Caudate nucleus (tissue), 63 donors: ENCODE measurements at places on chromosomes 5 and 9.

DNA sequence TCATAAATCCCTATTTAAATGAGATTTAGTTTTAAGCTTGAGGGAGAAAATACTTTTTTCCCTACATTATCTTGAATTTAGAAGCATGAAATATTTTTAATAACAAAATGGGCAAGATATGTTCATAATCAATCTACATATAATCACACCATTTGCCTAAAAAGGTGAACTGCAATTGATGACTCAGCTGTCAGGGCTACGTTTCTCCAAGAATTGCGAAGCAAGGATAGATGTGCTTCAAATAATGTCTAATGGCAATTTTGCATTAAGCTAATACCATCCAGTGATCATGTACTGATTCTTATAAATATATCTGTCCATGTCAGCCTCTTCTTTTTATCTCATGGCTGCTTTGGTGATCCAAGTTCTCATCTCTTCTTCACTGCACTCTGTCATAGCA lies 404.4 kb downstream of the MAN2A1 start:
- DNase-seq = no peak

DNA sequence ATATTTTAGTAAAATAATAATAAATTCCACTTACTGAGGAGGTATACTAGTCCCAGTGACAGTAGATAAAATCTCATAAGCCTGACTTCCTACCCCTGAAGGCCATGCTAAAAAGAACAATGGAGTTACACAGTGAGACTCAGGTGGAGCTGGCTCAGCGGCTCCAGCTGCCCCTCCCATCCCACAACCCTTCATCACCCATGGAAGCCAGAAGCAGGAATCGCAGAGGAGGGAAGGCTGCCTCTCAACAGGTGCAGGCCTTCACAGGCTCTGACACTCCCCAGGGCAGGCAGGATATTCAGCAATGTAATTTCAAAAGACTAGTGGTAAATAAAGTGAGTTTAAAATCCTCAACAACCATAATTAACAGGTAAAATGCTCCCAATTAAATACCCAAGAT lies 67.5 kb downstream of the FANCC start:
- no peak for DNase-seq

DNA sequence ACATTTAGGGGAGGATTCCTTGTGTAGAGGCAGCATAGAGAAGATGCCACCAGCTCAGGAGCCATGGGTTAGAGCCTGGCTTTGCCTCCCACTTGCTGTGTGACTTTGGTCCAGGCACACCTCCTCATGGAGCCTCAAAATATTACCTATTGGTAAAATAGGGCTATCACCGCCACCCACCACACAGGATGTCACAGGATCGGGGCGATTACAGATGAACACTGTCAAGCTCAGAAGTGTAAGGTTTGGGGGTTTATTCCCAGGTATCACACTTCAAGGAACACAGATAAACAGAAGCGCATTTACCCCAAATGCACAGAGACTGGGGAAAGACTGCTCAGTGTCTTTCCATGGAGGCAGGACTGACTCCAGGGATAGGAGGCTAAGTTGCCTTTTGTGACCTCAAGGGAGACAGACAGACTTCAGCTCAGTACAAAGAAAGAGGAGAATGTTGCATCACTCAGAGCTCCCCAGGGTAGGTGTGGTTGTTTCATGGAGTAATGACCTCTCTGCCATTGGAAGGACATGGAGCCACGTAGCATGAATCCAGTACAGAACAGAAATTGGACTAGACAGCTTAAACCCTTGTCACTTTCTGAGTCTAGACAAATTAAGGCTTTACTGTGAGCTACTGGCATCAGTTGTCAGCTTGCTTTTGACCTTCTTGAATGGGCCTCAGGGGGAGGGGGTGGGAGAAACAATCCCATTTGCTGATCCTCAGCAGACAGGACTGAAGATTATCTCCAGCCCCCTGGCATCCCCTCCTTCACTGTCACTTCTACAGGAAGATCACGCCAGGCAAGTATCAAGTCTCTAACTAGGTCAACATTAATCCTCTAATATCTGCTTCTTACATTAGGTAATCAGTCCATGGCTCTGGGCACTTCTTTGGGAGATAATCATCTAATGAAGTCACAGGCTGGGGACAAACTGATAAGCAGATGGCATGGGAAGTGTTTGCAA lies 6.5 kb downstream of the TRAF1 start:
- no peak for DNase-seq

- DNase-seq = no peak
These were observed 82.8 kb upstream of the FBXL7 start for GRCh38 chr5:15417156-15417555.

DNA sequence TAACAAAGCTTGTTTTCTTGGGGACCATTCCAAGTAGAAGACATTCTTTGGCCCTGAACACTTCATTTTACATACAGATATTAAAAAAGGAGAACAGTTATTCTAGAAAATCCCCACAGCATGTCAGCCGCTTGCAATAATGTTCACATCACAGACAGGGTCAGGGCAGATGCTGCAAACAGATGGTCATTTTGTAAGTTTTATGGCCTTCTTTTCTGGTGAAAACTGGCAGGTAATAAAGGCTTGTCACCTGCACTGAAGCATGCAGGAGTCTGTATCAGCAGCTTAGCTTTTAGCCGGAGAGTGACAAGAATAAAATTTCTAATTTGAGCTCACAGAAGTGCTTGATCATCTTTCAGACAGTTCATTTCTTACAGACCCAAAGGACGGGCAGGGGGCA lies 220.9 kb upstream of the DAP start:
- no peak for DNase-seq

- no peak for DNase-seq
These were observed 34.8 kb upstream of the CARTPT start for GRCh38 chr5:71684309-71684708.

- no peak for DNase-seq
These were observed 28.3 kb upstream of the GOLPH3 start for GRCh38 chr5:32202394-32202793.

DNA sequence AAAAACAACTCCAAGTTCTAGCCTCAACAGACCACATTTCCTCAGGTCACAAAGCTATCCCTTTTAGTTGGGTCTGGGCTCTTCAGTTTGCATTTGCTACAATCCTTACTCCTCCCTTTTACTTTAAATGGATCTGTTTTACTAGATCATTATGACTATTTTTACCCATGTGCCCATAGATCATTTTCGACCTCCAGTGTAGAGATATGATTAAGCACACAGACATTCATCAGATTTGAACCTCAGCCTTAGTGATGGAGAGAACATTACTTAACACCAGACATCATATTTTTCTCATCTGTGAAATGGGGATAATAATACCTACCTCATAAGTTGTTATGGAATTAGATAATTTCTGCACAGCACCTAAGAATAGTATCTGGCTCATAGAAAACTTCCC lies 141.9 kb downstream of the NPR3 start:
- DNase-seq = no peak

- no peak for DNase-seq
These were observed 751 bp downstream of the DNAI1 start for GRCh38 chr9:34459356-34459755.

GRCh38 chr5:146630472-146630871 lies 114.5 kb upstream of the GPR151 start:
- no peak for DNase-seq

DNA sequence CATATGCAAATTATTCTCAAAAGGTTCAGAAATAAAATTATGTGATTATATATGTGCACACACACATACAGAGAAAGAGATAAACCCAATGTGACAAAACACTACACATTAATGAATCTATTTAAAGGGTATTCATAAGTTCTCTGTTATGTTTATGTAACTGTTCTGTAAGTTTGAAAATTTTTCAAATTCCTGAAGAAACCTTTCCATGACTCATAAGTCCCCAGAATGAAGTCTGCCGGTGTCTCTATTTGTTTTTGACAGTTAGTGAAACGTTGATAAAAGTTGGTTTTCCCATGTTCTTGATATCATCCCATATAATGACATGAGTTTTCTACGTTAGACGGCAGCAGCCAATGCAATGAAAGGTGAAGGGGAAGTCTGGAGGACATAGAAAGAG lies 199.5 kb upstream of the PUM3 start:
- peak; percentile 14 for DNase-seq

- no peak for DNase-seq
These were observed 79.7 kb upstream of the SMIM23 start for GRCh38 chr5:171705830-171706468.
